ENCODE measurements at places on chromosomes 2 and 18.

GRCh38 chr2:201128033-201128432 lies 12.1 kb downstream of the CFLAR start:
- DNase-seq, result no peak

DNA sequence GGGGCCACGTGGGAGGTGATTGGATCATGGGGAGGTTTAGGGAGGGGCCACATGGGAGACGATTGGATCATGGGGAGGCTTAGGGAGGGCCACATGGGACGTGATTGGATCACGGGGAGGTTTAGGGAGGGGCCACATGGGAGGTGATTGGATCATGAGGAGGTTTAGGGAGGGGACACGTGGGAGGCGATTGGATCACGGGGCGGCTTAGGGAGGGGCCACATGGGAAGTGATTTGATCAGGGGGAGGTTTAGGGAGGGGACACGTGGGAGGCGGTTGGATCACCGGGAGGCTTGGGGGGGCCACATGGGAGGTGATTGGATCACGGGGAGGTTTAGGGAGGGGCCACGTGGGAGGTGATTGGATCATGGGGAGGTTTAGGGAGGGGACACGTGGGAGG lies 22.5 kb upstream of the SALL3 start:
- DNase-seq, result no peak

- no peak for DNase-seq
Measured at GRCh38 chr2:43375746-43376522, 149.5 kb upstream of the ZFP36L2 start.

DNA sequence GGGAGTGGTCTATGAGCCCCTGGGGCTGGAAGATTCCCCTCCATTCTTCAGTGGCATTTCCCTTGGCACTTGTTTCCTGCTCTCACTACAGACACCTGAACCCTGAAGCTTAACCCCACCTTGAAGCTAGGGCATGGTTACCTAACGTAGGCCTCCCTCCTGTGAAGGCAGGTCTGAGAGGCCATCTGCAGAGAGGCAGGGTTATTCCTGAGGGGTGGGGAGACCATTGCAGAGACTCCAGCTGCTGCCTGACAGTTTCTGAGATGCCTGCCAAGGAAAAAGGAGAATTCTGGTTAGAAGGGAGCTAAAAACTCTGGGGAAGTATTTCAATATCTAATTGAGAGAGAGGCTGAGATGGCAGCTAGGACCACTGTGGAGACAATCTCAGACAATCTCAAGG lies 119.3 kb upstream of the NDUFV2 start:
- DNase-seq, result no peak

DNA sequence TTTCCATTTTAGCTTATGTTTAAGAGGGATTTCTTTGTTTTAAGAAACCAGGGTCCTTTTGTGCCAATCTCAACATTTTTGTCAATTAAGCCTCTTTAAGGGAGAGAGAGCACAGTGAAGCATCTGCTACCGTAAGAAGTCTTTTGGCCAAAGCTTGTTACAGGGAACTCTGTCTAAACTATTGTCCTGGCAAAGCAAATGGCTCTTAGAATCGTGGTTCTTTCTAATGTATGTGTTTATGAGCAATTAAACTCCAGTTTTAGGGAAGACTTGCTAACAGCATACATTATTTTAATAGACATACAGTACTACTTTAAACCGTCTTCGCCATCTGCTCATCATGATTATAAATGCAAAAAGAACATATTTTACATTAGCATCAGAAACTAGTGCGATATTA lies 202.1 kb downstream of the CDCA7 start:
- no peak for DNase-seq
